Peyer's patch (tissue), 4 donors: ENCODE measurements at places on chromosomes 12 and 14. TPM values are rescaled to one million over a fixed set of nuclear protein-coding genes. Genes with fewer than 3 reads are reported as not detected.

GRCh38 chr12:19712041-19712440 is 272.7 kb downstream of the AEBP2 start:
- DNase-seq, result no peak

Gene STAB2
- 0.57 TPM for total RNA-seq

Gene INHBC
- total RNA-seq, result not detected

DNA sequence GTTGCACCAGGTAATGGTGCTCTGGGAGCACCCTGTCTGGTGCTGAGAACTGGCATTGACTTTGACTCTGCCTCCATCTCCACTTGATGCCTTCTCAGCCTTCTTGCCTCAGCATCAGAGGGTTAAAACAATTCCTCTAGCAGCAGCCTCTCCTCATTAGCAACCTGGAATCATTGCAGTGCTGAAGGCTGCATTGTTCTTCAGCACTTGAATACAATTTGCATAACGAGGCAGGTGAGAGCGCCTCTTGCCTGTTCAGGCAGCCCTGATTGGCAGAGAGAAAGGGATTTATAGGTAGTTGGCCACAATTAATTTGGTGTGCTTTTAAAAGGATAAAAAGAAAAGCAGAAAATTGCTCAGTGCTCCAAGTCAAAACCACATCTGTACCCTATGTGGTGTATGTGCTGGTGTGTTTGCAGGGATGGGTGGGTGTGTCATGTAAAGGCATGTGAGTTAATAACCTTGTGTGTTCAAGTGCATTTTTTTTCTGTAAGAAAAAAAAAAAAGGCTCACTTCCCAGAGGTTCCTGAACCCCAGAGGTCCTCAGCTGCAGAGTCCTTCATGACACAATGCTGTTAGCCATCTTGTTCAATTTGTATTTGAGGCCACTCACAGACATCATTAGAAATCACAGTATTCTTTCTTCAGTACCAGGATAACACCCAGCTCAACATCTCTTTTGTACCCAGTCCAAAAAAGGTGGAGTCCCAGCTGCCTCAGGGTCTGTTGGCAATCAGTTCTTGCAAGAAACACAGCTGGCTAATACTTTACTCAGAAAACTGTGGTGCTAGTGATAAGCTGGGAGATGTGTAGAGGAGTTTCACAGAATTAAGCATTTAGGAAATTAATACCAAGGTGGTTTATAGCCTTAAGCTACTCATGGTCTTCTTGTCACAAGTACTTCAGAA is 385.6 kb downstream of the GRIN2B start:
- DNase-seq, result no peak

Gene TEX52
- total RNA-seq, result not detected

DNA sequence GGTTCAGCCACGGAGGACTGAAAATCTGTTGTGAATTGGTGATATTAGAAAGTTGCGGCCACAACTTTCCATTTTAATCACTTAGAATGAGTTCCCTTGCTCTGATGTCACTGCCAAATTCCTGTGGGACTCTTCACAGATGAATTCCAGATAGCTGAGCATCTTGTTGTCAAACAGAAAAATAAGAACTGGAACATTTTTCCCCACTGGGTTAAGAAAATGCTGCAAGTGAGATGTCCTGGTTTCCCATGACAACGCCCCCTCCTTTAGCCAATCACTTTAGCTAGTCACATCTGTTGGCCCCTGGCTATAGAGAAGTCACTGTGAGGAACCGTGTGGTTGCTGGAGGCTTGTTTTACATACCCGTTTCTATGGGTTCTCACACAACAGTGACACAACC is 135.9 kb downstream of the KTN1 start:
- no peak for DNase-seq

- DNase-seq, result peak; percentile 70
Observed at GRCh38 chr14:34496679-34497513, 34.9 kb upstream of the SPTSSA start.

Gene GPR68
- total RNA-seq, result not detected

Gene SERPINA12
- not detected for total RNA-seq

DNA sequence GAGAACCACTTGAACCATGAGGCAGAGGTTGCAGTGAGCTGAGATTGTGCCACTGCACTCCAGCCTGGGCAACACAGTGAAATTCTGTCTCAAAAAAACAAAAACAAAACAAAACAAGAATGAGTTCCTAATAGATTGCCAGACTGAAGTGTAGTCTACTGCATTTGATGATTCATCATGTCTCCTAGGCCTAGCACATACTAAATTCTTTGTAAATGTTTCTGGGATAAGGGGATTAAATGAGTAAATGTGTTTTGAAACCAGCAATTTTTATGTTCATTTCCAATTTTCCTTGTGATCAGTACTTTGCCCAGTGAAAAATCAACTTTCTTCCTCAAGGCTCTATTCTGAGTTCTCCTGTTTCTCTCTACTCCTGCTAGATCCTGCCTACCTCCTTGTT is 2.9 kb upstream of the DYRK2 start:
- no peak for DNase-seq

Gene DPPA3
- not detected for total RNA-seq

Gene OTX2
- total RNA-seq, result not detected

Gene DBX2
- total RNA-seq, result not detected

DNA sequence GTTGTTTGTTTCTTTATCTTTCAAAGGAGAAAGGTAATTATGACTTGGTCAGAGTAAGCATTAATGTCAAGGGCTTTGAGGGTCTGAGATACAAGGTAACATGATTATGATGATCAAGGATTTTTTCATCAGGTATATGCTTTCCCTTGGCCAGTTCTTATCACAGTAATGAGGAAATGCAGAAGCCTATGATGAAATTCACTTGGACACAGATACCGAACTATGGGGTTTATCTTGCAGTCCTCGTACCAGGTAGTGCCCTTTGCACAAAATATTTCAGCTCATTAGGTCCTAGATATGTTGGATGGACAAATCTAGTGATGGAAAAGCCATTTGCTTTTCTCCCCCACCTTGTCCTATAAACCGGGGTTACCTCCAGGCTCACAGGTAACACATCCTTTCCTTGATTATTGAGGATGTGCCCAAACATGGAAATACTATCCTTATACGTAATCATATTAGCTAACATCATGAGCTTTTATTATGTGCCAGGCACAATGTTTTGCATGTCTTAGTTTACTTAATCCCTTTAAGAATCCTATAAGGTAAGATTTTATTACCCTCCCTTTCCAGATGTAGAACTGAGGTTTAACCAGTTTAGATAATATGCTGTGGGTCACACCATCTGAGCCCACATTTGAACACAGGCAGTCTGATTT is 7.0 kb upstream of the RASSF3 start:
- no peak for DNase-seq

DNA sequence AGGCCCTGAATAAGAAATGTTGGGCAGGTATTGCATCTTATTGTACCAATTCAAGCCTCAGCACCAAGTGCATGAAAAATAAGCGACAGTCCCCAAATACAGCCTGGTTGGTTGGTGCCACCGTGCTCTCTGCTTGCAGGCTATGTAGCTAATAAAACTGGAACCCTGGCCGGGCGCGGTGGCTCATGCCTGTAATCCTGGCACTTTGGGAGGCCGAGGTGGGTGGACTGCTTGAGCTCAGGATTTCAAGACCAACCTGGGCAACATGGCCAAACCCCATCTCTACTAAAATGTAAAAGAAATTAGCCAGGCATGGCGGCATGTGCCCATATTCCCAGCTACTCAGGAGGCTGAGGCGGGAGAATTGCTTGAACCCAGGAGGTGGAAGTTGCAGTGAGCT is 25.5 kb downstream of the FOXN3 start:
- no peak for DNase-seq

GRCh38 chr12:116697305-116697704 is 40.6 kb downstream of the SPRING1 start:
- no peak for DNase-seq
